Adrenal gland (tissue), 19 donors: ENCODE measurements at places on chromosomes 2 and 18. TPM values are rescaled to one million over a fixed set of nuclear protein-coding genes. Genes with fewer than 3 reads are reported as not detected.

Gene DCDC2C
- total RNA-seq = 0.30 TPM

Gene OST4
- total RNA-seq = 617 TPM

Gene SEPTIN10
- 32.5 TPM for total RNA-seq

DNA sequence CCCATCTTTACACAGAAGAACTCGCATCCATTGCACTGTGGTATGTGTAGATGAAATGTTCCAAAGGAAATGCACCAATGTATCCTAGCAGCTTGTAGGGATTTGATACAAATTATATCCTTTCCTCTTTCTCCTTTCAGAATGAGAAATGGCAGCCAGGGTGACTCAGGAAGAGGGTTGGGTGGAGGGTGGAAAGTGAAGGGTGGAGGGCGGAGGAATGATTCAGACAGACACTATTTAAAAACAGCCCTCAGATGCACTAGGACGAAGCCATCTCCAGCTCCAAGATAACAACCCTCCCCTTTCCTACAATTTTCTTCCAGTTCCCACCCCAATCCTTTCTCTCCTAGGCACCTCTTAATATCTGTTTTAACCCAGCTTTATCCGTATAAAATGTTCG, 96.2 kb upstream of the STK39 start:
- no peak for DNase-seq
- H3K4me3 ChIP-seq = no peak overlapping the region
- no peaks in the 10 kb centered on the region for H3K27me3 ChIP-seq
- H3K36me3 ChIP-seq = no peaks in the 10 kb centered on the region
- no peak overlapping the region for H3K27ac ChIP-seq

DNA sequence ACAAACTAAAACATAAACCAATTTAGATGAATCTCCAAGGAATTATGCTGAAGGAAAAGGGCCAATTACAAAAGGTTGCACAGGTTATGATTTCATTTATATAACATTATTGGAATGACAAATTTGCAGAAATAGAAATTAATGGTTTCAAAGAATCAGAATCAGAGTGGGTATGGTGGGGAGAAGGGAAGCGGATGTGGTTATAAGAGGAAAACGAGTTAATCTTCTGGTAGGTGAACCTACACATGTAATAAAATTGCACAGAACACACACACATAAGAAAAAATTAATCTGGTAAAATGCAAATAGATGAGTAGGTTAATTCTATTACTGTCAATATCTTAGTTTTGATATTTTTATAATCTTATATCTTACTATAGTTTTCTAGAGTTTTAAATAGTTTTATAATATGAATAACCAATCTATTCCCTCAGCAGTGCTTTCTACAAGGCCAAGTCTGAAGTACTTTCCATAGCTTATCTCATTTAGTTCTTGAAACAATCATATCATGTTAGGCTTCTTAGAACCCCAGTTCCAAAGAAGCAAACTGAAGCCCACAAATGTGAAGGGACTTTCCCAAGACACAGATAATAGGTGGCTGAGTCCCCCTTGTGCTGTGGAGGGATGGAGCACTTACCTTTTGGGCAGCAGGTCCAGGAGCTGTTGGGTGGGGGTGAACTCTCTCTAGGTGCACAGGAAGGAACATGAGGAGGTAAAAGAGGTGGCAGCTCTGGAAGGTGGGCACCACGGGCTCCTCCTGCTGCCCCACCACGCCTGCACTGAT, 31.5 kb downstream of the ZNF519 start:
- no peaks in the 10 kb centered on the region for H3K36me3 ChIP-seq
- no peak for DNase-seq
- no peaks in the 10 kb centered on the region for H3K4me1 ChIP-seq

- no peak overlapping the region for H3K4me3 ChIP-seq
- H3K4me1 ChIP-seq = no peaks in the 10 kb centered on the region
- no peaks in the 10 kb centered on the region for H3K36me3 ChIP-seq
- H3K27me3 ChIP-seq = no peaks in the 10 kb centered on the region
Observed at GRCh38 chr2:71562518-71562917, 109.2 kb downstream of the DYSF start.

DNA sequence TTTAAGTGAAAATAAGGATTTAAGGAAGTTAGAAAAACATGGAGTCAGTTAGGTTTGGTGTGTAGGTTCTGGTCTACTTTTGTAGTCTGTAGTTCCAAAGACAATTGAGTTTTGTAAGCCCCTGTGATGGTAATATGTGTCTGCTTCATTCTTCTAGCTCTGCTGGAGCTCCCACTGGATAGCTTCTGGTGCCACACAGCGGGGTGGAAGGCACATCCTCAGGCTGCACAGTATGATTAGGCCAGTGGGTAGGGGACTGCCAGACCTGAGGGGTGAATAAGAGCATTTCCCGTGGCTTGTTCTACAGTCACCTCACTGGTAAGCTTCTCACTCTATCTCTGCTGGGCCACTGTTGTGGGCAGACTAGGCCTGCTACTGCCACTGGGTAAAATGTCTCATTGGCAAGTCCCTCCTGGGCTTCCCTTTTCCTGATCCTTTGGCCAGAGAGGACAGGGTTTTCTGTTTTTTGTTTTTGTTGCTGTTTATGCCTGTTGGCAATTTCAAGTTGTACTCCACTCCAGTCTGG, 44.5 kb downstream of the TMEM131 start:
- no peaks in the 10 kb centered on the region for H3K36me3 ChIP-seq
- no peak for DNase-seq
- no peak overlapping the region for H3K27ac ChIP-seq

DNA sequence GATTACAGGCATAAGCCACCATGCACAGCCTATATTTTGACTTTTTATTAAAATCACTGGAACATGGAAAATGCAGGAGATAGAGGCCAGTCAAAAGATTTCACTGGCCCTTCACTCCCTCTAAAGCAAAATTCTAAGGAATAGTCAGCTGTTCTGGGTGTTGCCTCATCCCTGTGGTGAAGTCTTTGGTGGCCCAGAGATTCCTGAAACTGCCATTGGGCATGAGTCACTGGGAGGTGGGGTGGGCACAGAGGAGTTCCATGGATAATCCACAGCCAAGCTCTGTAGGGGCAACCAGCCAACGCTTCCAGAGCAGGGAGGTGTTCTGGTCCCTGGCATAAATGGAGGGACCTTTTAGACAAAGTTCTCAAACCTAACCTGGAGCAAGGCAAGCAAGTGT, 89.7 kb upstream of the TTC39C start:
- H3K27me3 ChIP-seq = no peaks in the 10 kb centered on the region
- H3K4me1 ChIP-seq = no peaks in the 10 kb centered on the region
- no peaks in the 10 kb centered on the region for H3K36me3 ChIP-seq
- H3K4me3 ChIP-seq = no peak overlapping the region
- no peak for DNase-seq

- H3K4me1 ChIP-seq = no peaks in the 10 kb centered on the region
- no peaks in the 10 kb centered on the region for H3K36me3 ChIP-seq
- DNase-seq = no peak
- no peak overlapping the region for H3K4me3 ChIP-seq
- H3K27me3 ChIP-seq = no peaks in the 10 kb centered on the region
- H3K27ac ChIP-seq = no peak overlapping the region
Observed at GRCh38 chr2:1472350-1472749, 59.1 kb downstream of the TPO start.

DNA sequence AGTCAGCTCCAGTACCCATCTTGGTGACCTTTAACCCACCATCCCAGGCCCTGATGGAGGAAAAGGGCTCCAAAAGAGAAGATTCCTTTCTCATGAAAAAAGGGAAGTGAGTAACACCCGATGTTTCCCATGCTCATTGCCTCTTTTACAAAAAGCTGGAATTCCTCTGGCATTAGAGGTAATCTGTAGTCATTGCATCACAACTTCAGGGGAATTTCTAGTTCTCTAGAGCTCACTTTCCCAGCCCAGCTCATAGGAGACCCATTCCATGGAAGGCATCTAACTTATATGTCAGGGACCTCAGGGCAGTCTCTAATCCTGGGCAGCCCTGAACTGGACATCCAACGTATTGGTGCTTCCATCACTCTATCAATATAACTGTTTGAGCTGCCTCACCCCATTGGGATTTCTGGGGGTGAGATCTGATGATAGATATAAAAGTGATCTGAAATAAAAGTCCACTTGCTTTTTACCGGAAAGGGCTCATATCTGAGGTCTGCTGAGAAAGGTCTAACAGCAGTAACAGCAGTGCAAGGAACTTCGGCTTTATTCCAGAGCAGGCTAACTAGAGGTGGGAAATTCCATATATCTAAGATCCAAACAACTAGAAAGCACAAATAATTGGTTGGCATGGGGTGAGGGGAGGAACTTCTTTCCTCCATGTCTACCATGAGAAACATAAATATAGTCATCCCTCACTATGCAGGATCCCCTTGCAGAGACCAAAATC, 106.1 kb downstream of the ETAA1 start:
- no peak overlapping the region for H3K27ac ChIP-seq
- H3K4me3 ChIP-seq = no peak overlapping the region
- peaks cover 9% of the 10 kb centered on the region for H3K4me1 ChIP-seq
- DNase-seq = no peak
- H3K27me3 ChIP-seq = no peaks in the 10 kb centered on the region

DNA sequence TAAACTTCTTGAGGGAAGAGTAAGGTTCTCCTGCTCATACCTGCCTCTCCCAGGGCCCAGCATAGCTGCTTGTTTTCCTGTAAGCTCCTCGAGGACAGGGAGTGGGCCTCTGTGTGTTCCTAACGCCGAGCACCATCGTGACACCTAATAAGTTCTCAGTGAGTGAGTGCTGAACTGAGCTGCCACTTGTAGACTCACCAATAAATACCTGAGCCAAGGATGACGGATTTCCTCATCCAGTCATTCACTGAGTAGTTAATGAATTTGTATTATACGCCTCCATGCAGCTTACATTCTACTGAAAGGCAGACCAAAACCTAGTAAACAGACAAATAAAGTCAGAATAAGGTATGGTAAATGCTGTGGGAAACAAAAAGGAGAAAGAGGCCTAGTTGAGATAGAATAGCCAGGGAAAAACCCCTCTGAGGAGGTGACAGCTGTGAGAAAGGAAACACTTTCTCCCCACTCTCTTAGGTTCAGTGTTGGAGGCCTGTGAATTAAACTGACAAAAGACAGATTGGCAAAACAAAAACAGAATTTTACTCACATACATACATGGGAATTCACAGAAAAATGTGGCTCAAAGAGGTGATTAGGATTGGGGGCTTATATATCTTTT, 138.6 kb downstream of the B3GNT2 start:
- no peaks in the 10 kb centered on the region for H3K36me3 ChIP-seq
- H3K27ac ChIP-seq = no peak overlapping the region
- H3K27me3 ChIP-seq = no peaks in the 10 kb centered on the region
- no peak overlapping the region for H3K4me3 ChIP-seq

DNA sequence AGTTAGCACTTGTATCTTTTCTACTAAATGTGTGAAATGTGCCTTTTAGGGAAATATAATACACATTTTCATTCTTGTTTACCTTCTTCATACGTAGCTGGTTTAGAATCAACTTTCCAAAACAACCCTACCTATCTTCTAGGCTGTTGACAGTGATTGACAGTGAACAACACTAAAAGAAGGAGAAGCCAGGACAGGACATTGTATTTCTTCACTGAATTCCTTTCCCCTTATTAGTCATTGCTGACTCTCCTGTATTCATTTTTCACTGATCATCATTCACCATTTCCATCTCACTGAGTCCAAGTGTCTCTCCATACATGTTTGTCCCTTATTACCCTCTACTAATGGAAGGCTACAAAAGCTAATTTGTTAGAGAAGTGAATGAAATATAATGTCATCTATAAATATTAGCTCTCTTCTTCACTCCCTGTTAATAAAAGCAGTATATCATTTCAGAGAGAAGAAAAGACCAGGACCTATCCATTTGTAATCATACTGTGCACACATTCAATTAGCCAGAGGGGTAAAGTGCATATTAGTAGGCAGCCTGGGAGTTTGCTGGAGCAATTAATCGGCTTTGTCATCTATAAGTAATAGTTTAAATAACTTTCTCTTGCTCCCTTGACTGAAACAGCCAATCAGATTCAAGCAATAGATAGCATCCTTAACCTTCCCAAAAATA, 192.5 kb upstream of the FOSL2 start:
- no peaks in the 10 kb centered on the region for H3K27me3 ChIP-seq
- DNase-seq = no peak
- H3K4me1 ChIP-seq = peaks cover 13% of the 10 kb centered on the region

DNA sequence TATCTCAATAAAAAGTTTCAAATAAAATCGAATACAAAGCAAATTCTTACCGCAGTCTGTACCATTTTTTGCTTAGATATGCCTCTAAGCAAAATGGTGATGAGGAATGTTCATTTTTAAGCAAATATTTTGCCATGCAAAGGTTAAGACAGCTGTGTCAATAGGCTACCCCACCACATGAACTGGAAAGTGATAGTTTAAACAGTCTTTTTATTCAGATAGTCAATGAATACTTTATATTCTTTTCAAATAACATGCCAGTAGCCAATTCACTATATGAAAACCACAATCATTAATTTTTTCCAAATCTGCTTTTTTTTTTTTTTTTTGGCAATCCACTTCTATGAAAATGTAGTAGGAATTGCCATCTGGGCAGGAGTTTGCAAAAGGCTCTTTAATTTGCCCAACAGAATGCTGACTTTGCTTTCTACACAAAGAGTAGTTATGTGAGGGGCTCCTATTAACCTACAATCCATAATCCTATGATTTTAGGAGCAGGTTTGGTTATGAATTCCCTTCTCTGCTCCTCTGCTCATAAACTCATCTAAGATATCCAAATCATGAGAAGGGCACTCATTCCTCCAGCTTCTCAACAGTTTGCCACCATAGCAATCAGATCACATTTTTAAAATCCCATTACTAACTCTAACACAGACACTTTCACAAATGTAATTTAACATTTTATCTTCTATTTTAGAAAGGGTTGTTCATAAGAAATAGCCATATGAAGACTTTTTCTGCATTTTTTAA, 69.2 kb downstream of the SLC40A1 start:
- H3K36me3 ChIP-seq = no peaks in the 10 kb centered on the region
- no peak for DNase-seq
- H3K27me3 ChIP-seq = no peaks in the 10 kb centered on the region
- H3K27ac ChIP-seq = no peak overlapping the region
- peaks cover 52% of the 10 kb centered on the region for H3K4me1 ChIP-seq
- no peak overlapping the region for H3K4me3 ChIP-seq

DNA sequence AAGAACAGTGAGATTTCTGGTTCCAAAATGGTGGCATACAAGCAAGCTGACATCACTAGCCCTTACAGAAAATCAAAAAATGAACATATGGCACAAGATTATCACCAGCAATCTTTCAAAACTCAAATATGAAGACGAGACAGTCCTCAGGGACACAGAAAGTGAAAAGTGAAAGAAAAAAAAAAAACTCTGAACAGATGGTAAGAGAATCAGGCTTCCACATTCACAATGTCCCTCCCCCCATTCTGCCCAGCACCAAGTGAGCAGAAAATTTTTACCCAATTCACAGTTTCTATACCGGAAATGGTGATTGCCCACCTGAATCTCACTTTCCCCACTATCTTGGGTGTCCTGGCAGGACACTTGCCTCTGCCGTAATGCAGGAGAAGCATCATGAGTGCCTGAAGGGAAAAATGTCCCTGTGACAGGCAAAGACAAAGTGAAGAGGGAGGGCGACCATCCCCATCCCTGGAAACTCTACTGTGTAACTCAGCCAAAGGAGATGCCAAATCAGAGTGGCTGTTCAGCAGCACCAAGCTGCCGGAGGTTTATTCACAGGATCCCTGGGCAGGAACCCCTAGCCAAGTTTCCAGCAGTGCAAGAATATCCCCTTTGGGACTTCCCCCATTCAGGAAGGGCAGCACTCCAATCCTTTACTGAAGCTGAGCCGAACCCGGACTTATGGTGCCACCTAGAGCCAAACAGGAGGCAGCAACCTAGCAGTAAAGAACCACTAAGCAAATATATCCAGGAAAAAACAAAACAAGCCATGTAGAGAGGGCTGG, 312.2 kb downstream of the LRATD1 start:
- no peaks in the 10 kb centered on the region for H3K36me3 ChIP-seq
- no peak overlapping the region for H3K4me3 ChIP-seq
- H3K27me3 ChIP-seq = no peaks in the 10 kb centered on the region
- no peak overlapping the region for H3K27ac ChIP-seq
- no peak for DNase-seq
